Right lobe of liver (tissue), 6 donors: ENCODE measurements at places on chromosomes 4 and X. TPM values are rescaled to one million over a fixed set of nuclear protein-coding genes. Genes with fewer than 3 reads are reported as not detected.

The PPBP gene
- 8.5 TPM for total RNA-seq

The GAGE12F gene
- not detected for total RNA-seq

The TLR10 gene
- 0.16 TPM for total RNA-seq

The UGT2B7 gene
- total RNA-seq, result 377 TPM

The CXCL10 gene
- 0.42 TPM for total RNA-seq

The OR13H1 gene
- not detected for total RNA-seq

DNA sequence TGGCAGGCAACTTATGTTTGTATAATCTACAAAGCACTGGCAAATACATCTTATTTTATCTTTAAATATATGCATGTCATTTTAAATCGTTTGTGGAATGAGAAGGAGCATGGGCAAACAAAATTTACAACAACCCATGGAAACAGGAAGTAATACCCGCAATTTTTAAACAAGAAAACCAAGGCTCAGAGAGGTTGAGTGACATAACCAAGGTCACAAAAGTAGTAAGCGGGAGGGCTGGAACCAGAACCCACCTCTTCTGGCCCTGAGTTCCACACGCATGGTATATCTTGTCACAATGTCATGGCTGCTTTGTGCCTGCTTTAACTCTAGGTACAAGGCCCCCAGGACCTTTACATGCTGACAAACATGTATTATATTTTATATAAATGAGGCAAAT is 52.9 kb downstream of the SLC7A11 start:
- DNase-seq, result no peak

- DNase-seq, result no peak
Observed at GRCh38 chr4:57194068-57194611, 84.0 kb upstream of the IGFBP7 start.

DNA sequence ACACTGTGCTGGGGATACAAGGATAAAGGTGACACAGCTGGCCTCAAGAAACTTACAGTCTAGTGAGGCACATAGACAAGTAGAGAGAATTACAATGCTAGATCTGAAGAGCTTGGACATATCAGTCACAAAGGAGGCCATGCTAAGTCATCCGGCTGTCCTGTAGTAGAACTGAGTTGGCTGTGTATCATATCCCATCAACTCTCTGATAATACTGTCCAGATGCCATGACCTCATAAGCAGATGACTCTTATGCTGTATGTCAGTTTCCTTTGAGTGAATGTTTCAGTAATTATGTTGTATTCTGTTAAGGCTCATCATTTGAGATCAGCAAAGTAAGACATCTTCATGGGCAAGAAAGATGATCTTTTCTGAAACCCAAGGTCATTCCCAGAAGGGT is 442.9 kb downstream of the MID1IP1 start:
- no peak for DNase-seq

DNA sequence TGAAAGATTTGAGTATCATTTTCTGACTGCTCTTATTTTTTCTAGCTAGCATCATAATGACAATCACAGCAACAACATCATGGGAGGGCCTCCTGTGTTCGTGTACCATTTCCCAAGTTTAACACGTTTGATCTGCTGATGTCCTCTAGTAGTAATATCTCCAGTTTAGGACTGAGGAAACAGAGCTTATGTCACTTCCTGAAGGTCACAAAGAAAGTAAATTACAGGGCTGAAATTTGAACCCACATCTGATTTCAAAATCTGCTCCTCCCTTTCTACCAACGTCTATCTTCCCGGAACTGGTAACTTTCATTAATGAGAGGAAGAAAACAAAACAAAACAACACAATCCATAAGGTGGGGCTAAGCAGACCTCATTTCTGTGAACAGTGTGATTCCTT is 302.7 kb downstream of the PACRGL start:
- no peak for DNase-seq

DNA sequence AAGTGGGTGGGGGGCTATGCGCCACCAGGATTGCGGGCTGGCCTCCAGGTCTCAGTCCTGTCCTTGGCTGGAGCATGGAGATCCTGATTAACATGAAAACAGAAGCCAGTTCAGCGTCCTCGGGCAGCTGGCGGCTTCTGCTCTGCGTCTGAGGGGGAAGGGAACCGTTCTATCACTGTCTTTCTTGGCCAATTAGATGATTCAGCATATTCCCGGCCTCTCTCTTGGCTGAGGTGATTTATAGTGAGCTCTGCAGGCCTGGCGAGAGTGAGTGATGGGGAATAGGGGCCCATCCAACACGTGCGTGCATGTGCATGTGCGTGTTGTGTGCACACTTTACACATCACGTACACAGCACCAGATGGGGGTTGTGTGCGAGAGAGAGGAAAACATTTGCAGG is 145.8 kb upstream of the ATP6AP2 start:
- no peak for DNase-seq

GRCh38 chr4:122285285-122285684 is 93.5 kb upstream of the ADAD1 start:
- DNase-seq, result no peak

DNA sequence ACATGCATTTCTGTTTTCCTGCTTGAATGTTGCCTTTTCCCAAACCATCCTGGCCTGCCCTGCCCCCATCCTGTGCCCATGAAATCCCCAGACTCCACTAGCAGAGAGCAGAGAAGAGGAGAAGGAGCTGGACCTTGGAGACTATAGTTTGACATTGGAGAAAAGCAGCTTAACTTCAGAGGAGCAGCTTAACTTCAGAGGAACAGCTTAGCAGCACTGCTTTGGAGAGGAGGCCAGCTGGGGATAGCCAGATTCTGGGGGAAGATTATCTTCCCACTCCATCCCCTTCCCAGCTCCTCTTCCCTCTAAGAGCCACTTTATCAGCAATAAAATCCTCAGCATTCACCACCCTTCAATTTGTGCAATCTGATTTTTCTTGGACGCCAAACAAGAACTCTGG is 443.0 kb downstream of the PCDH10 start:
- no peak for DNase-seq

DNA sequence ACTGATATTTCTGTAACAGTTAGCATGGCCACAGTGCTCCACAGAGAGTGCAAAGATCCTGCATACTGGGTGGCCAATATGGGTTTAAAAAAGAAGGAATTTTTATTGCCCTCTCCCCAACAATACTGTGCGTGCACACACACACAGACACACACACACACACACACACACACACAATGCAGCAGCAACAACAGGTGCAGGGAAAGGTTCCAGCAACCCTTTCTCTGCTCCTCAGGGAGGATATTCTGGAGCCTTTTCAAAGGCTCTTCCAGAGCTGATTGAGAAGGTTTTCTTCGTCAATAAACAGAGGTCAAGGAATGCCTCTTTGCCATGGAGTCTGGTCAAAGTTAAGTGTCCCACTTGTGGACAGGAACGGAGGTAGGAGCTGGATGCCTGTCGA is 84.8 kb upstream of the ZFP42 start:
- no peak for DNase-seq

GRCh38 chrX:105477351-105477750 is 256.9 kb upstream of the TEX13A start:
- DNase-seq, result no peak

DNA sequence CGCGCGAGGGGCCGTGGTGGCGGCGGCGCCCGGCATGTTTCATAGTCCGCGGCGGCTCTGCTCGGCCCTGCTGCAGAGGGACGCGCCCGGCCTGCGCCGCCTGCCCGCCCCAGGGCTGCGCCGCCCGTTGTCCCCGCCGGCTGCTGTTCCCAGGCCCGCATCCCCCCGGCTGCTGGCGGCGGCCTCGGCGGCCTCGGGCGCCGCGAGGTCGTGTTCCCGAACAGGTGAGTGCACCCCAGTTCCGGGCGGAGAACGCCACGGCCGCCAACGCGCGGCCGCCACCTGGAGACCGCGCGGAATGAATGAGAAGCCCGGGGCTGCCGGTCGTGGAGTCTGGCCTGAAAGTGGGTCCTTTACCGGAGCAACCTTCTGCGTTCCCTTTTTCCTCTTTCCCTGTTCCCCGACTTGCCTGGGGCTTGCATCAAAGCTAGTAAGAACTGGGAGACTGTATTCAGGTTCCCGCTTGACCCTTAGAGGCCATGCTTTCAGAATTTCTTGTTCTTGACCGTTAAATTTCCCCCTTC is 429 bp downstream of the NOCT start:
- DNase-seq, result peak; percentile 65

DNA sequence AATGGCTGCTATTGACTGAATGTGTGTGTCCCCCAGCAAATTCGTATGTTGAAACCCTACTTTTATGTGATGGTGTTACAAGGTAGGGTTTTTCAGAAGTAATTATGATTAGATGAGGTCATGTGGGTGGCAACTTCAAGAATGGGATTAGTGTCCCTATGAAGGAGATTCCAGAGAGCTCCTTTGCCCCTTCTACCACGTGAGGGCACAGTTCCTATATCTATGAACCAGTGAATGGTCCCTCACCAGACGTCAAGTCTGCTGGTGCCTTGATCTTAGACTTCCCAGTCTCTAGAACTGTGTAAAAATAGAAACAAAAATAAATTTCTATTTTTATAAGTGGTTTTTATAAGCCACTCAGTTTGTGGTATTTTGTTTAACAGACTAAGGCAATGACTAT is 1137.6 kb upstream of the IGFBP7 start:
- no peak for DNase-seq

GRCh38 chrX:119410027-119410819 is 11.1 kb downstream of the SLC25A43 start:
- peak; percentile 69 for DNase-seq

DNA sequence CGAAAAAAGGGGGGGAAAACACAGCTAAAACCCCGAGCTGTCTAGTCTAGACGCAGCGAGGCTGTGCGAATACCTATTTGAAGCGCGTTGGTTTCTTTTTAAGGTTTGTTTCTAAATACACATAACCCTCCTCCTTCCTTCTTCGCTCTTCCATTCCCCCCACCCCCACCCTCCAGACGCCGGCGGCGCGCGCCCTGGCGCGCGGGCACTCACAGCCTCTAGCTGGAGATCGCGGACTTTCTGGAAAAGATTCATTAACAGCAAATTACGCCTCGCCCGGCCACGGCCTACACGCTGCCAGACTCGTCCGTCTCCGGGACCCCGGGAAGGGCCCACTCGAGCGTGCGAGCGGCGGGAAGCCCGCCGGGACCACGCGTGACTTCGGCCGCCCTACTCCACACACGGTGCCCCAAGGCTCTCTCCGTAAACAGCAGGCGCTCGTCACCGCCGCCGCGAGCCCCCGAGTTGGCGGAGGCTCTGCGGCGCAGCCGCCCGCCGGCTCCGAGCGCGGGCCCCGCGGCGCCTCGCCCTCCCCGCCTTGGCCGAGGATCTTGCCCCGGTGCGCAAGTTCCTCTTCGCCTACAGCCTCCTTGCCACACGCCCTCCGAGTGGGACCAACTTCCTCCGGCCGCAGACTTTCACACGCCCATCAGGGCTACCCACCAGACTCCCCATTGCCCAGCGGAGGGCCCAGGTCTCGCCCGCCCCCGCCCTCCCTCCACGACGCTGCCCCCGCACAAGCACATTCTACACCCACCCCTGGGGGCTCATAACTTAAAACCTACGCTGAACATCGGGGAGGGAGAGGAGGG is 2.0 kb downstream of the BCOR start:
- no peak for DNase-seq

GRCh38 chrX:46715997-46716396 is 42.9 kb downstream of the SLC9A7 start:
- no peak for DNase-seq

GRCh38 chr4:89868999-89869589 is 25.6 kb upstream of the MMRN1 start:
- DNase-seq, result no peak

DNA sequence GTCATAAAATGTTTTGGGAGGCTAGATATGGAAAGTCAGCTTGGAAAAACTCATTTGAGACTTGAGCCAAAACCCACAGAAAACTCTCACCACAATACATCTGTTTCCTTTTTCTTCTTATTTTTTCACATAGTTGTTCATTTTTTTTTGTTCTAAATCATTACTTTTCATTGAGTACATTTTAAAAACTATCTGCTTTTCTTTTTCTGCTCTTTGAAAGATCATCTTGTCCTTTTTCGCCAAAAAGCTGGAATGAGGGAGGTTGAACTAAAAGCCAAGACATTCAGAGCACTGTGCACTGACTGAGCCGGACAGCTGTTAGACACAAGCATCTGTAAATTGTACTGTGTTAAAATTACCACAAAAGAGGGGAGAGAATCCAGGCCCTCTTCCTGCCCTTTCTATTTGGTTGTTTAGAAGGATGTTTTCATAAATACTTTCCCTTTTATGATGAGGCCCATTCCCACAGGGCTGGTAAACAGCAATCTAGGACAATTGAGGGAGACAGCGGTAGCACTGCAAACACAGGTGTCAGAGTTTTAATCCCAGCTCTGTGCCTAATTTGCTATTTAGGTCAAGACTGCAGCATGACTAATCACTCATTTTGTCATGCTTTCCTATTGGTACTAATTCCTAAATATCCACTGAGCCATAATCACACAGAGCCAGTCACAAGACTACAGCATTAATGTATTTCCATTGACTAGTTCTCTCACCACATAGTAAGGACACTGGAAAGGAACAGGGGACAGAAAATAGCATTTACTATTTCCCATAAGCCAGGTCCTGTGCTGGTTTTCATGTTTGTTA is 7.3 kb upstream of the RNF150 start:
- DNase-seq, result no peak

GRCh38 chr4:100962698-100963097 is 384.6 kb downstream of the PPP3CA start:
- DNase-seq, result no peak

DNA sequence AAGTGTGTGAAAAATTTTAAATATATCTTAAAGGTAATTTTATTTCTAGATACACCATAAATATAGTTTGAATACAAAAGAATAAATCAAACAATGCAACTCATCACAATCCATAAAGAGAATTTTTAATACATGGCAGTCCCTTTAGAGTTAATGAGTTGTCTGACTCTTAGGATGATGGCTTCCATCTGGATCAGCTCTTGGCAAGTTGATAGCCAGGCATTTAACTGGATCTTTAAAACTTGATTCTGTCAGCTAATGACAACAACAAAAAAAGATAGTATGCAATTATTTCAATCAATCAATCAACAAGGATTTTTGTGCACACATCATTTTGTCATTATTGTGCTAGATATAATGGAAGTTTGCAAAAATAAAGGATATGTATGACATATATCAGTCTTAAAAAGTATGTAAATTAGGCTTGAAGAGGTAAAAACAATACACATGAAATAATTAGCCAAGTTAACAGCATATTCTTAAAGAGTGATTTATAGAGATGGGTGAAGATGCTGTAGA is 174.9 kb upstream of the PCDH18 start:
- DNase-seq, result no peak

DNA sequence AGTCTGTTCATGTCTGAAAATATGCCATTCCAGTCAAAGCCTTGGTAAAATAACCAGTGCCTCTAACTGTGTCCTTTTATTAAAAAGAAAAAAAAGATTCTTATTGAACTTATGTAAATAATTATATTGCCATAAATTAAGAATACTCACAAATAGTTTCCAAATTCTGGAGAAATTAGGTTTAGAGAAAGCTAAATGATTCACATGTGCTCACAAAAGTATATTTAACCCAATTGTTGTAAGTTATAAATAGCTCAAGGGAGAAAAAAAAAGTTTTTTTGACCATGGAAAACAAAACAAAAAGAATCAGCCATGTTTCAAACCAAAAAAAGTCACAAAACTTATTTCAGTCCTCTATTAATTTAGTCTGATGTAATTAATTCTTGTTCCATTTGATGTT is 25.3 kb upstream of the HERC6 start:
- DNase-seq, result no peak
